Effector CD4-positive, alpha-beta T cell (primary cell): ENCODE measurements at places on chromosomes 16 and 17.

DNA sequence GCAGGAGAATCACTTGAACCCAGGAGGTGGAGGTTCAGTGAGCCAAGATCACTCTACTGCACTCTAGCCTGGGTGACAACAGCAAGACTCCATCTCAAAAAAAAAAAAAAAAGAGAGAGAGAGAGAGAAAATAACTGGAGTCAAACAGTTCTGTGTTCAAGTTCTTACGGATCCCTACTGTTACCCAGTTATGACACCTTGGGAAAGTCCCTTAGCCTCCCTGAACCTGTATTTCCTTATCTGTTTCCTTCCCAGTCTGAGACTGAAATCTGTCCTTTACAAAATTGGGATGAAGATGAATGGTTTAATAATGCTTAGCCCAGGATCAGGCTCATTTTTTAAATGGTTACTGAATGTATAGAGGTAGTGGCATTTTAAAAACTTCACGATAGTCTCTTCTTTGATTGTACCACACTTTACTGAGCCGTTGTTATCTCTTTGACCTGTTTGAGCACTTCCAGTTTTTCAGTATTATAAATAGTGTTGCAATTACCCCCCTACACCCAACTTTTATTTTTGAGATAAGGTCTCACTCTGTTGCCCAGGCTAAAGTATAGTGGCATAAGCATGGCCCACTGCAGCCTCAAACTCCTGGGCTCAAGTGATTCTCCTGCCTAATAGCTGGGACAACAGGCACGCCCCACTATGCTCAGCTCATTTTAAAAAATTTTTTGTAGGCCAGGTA is 17.1 kb downstream of the ZNF768 start:
- DNase-seq: no peak

- DNase-seq: no peak
Measured at GRCh38 chr17:55773671-55774070, 22.8 kb downstream of the PCTP start.

DNA sequence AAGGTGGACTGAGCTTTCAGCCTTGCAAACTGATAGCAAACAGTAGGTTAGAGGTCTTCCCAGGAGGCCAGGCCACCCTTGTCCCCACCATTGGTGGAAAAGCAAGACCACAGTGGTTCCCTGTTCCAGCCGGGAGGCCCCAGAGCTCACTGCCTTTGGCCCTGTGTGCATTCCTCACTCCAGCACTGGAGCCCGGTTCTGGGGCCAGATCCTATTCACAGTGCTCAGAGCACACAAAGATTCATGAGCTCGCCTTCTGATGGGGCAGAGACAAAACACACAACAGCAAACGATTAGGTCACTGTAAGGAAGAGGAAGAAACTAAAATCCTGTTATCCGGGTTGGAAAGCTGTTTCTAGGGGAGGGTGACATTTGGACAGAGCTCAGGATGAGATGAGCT is 5.6 kb upstream of the PGS1 start:
- no peak for DNase-seq

GRCh38 chr17:72518753-72519597 is 398.2 kb downstream of the SOX9 start:
- no peak for DNase-seq

DNA sequence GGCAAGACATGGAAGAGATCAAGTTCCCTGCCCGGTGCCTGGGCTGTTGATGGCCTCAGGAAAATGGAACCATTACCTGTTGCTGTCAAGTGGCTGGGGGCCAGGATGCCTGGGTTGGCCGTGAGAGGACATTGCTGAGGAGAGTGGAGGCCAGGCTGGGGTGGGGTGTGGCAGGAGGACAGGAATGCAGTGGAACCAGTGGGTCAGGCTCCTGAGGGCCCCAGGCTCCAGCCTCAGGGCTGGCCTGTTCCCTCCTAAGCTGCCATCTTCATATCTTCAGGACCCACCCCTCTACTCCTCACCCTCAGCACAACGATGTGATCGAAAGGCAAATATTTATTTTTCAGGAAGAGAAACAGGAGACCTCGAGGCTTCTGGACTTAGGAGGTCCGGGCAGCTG is 8.5 kb upstream of the YPEL3 start:
- DNase-seq: no peak

DNA sequence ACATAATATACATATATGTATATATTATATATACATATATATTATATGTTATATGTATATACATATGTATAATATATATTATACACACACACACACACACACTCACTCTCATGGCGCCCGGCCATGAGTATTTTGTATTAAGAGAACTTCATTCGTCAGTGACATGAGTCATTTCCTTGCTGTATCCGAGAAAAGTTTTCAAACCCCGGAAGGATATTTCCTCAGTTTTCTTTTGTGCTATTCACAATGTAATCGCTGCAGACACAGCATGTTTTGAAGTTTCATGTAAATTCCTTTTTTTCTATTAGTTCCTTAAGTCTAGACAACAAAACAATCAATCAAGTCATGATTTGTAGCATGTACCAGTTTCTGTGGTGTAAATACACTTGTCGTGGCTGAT is 33.3 kb downstream of the OR1D5 start:
- DNase-seq: no peak

DNA sequence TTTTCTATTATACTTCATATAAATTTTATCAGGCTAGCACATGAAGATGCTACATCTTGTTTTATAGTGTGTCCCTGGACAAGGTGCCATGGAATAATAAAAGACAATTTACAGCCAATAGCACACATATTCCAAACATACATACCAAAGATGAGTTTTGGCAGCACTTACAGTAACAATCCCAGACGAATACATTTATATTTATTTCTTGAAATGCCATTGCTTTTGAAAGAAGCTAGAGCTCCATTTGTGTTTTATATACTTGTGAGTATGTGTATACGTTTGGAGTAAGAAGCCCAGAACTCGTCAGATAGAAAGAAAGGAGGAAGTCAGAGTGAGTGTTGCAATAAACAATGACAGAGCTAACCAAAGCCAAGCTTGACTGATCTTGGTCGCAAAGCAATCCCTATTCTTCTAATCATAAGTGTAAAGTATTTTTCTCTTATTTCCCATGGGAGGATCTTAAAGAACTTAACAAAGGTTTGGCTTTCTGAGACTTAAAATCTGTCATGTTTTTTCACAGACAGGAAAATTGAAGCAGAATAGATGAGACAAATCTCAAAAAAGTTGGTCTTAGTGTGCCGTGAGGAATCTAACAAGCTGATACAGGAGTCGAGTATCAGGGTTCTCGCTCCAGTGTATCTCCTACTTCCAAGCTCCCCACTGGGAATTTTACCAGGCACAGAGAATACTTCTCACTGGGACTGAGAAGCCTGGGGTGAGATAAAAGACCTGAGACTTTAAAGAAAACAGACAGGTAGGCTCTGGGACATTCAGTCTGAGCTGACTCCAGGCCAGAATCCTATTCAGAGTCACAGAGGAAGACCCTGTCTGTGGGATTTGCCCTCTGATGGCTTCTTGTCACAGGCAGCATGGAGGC is 175.4 kb downstream of the AATF start:
- no peak for DNase-seq

GRCh38 chr17:55159251-55159650 is 105.5 kb upstream of the HLF start:
- DNase-seq: no peak

DNA sequence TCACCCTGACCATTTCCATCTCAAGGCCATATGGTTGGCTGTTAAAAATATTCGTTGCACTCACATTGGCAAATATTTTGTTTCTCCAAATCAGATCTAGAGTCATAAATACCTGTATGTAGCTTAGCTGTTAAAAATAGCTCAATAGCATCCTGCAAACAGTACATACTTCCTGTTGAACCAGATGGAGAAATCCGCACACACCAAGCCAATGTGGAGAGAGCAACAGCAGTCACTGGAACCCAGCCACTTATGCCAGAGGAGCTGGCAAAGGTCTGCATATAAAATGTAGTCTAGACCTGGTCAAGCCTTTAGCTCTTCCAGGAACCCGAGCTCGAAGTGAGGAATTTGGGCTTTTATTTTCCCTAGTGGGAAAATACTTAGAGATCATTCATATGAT is 146.4 kb upstream of the KCNJ16 start:
- DNase-seq: no peak
